ENCODE measurements at places on chromosomes 6 and 20.

DNA sequence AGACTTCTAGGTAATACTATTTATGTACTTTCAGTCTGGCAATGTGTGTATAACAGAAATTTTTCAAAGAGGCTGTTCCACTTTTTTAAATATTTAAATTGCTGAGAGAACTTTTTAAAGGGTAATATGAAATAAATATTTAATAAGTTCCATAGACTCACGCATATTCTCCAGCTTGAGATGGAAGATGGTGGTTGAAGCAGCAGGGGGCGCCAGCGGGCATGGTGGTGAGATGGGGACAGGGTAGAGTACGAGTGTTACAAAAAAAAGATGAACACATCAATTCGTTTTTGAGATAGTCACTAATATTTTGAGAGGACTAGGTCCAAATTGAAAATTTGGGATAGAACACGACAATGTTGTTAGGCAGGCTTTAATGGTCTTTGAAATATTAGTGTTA is 68.4 kb downstream of the RSPO3 start:
- no peak for ATAC-seq

GRCh38 chr20:2750491-2751251 is 49.8 kb downstream of the CPXM1 start:
- peak; percentile 66 for ATAC-seq

DNA sequence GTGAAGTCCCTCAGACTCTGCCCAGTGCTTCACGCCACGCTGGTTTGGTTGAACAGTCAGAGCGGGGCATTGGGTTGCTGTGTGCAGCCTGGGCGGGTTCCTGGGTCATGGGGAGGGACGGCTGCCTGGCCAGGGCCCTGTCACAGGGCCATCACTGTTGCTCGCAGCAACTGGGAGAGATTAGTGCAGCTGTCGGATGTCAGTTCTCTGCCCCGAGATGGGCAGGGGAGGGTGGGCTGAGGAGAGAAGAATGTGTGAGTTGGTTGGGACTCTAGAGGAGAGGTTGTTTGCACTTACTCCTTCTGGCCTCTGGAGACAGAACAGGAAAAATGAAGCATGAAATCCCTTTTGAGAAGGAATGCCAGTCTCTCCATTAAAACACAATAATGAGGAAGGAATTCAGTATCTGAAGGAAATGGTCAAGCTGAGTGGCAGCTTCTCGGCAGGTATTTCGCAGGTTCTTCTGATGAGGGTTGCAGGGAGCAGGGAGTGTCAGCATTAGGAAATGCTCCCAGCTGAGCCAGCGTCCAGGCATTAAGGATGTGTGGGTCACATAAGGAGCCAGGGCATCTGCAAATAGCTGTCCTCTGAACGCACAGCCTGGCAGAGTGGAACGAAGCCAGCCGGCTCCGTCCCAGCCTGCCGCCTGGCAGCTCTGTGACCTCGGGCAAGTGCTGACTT is 95.9 kb downstream of the SSR1 start:
- ATAC-seq: no peak

- peak; percentile 10 for ATAC-seq
Observed at GRCh38 chr20:25195962-25196785, 662 bp downstream of the ENTPD6 start.

- no peak for ATAC-seq
Observed at GRCh38 chr6:145531032-145531431, 204.3 kb downstream of the EPM2A start.

- ATAC-seq: peak; percentile 19
Observed at GRCh38 chr6:164749221-164750064, 560.0 kb downstream of the C6orf118 start.

DNA sequence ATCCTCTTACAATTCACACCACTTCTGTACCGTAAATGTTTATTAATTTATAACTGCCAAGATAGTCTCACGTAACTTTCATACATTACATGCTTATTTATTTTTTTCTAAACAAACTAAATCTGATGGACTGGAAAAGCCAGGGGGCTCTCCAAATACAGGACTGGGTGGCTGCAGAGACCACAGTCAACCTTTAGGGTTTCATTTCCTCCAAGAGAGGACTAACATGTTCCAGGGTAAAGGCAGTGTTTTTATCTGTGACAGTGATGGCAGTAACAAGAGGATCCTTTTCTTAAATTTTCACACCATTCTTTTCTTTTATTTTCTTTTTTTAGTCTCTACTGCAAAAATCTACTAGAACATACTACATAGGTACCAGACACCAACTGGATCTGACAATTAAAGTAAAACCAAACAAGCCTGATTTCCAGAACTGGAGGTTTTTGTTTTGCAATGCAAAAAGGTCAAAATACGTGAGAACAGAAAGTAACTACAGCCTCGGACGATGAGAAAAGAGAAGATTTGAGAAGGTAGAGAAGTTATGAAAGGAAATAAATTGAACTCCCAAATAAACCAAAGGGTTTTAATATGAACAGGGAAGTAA is 1.2 kb downstream of the LMBRD1 start:
- no peak for ATAC-seq

- ATAC-seq: no peak
Observed at GRCh38 chr6:47434372-47435253, 43.0 kb upstream of the CD2AP start.

DNA sequence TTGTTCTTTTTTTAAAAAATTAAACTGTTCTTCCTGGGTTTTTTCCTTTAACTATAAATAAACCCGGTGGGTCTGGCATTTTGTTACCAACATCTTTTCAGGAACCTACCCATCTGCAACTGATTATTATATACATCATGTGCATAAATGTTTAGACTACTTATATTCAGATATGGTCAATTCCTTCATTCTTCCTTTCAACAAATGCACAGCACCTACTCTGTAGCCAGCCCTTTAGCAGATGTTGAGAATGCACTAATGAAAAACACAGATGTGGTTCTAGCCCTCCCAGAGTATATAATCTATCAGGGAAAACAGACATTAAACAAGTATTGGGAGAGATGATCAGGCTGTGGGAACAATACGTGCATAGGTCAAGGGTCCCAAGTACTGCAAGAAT is 237.1 kb downstream of the UST start:
- ATAC-seq: no peak

DNA sequence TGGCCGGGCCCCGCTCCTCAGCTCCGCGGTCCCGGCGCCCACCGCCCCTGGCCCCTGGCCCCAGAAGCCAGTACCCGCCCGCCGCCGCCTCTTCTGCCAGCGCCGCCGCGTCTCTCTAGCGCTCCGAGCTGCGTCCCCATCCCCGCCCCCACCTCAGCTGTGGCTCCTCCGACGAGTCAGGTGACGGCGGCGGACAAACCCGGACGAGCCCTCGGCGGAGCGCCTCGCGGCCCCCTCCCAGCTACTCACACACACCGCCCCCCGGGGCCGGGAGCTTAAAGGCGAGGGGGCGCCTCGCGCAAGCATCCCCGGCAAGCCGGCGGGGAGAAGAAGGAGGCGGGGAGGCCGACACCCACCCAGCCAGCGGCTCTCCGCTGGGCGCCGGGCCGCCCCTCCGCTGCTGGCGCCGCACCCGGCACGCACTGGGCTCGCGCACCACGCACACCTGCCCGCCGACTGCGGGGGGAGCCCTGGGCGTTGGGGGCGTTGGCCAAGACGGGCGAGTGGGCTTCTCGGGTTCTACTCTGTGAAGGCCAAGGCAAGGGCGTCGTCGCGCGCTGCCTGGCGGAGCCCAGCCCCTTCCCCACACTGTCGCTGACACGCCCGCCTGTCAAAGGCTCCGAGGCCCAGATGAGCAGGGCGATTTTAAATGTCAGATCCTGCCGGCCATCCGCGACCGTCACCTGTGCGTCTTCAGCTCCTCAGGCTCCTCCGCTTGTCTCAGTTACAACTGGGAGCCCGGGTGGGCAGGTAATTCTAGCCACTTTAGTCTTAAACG is at the start of gene SNAP91:
Gene SNAP91, minus strand, starts transcription at position 132 of the 778 bp plus-strand sequence. CDS start 1,174 bp downstream, outside the sequence.
- ATAC-seq: peak; percentile 55

DNA sequence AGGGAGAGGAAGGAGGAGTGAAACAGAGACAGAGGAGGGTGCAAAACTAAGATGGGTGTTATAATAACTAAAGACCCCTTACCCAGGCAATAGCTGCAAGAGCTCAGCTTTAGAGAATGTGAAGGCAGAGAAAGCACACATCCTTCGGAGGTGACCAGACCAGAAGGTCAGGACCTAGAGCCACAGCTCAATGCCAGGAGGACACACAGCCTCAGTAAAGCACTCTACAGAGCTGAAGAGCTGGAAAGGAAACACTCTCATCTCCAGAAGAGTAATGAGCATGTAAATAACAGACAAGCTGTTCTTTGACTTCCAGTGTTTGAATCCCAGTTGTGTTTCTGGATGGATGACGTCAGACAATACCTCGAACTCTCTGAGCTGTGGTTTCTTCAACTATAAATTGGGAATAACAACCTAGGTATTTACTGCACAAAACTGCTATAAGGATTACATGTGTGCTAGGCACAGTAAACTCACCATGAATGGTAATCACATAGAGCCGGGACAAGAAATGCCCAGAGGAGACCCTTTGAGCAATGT is 63.2 kb downstream of the MAP3K5 start:
- ATAC-seq: no peak

DNA sequence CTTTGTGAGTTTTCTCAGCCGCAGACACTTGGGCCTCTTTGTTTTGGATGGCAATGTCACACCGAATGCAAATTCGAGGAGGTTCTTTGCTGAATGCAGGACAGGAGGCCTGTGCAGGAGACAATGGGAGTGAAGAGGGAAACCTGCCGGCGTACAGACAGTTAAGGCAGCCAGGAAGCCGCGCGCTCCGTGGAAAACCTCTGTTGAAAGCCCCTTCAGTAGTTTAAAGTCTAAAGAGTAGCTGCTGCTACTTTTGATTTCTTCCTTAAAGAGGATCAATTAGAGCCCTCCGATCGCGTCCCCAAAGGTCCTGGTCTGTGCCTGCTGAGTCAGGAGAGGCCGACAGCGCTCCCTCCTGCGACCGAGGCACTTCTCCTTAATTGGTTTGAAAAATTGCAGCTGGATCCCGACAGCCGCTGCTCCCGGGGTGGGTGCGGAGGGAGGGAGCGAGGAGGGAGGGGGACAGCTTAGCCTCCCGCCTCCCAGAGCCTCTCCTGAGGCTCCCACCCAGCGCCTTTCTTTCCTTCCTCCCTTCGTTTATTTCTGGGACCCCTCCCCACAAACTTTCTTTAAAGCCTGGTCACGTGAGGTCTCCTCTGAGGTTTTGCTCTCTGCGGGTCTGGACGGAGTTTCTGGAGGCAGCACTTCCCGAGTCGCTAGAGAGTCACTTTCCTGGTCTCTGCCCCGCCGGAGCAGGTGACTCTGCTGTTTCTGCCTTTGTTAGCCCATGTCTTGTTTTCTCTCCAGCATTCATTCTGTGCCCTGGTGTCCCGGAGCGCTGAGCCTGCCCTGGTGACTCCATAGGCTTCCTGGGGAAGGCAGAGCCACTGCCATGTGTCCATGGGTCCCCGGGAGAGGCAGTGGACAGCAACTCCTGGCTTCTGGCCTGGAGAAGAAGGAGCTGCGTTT is 22.3 kb upstream of the RPP40 start:
- peak; percentile 92 for ATAC-seq

DNA sequence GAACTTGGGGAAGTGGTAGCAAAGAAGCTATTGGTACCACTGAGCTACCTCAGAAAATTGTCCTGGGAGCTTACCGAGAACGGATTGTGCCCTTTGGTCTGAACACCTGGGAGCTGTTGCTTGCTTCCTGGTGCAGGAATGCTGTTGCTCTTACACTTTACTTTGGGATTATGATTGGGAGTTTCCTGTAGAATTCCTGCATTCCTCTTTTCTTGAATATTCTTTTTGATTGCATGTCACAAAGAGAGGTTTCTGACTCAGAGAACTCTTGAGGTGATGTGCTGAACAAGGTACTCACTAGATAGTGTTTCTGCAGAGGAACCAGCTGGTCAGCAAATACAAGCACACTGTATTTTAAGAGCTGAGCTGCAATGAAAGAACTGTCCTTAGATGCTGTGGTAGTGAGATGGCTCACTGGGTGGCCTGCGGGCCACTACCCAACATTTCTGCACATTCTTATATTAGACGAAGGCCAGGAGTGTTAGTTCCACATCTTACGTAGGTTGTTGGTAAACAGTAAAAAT is 35.0 kb downstream of the LRRC1 start:
- no peak for ATAC-seq

DNA sequence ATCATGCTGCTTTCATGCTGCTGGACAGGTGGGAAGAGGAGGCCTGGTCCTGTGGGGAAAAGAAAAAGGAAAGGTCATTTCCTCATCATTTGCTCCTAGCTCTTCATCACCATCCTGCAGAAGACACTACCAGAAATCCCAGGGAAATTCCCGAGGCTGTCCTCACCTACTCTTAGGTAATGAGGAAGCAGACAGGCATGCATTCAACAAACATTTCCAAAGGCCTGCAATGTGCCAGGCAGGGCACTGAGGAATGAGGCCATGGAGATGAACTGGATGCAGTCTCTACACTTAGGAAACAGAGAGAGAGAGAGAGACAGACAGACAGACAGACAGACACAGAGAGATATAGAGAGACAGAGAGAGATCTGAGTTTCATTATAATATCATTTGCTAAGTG is 83.0 kb upstream of the MRPS10 start:
- no peak for ATAC-seq

GRCh38 chr20:4341804-4342485 is 326.6 kb upstream of the RNF24 start:
- no peak for ATAC-seq

GRCh38 chr6:39079197-39080125 is 30.9 kb downstream of the GLP1R start:
- ATAC-seq: no peak

GRCh38 chr20:53513489-53514298 is 79.9 kb downstream of the ZNF217 start:
- no peak for ATAC-seq

DNA sequence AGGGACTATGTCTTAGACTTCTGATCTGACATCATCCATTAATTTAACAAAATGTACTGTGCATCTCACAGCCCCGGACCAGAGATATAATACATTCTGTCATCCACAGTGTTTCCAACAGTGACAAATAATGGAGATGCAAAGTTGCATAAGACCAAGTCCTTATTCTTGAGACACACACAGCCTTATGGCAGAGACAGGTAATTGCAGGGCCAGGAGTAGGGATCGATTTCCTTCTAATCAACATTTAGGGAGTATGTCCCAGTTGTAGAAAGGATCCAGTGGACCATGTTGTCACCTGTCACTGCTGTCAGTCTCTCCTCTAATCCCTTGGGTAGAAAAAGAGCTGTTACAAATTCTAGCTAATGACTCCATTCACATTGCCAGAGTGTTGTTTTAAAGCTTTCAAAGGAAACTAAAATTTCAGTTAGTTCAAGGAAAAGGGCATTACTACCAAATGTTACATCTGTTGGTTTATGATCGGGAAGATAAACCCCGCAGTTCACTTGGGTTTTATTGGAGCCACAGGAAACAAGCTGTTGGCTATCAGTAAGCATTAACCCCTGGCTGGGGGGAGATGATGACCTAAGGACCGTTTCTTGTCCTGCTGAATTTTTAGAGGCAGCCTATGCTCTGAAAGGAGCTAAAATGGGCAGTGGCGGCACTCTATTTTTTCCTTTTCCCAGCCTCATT is 111.4 kb upstream of the ATXN1 start:
- no peak for ATAC-seq

DNA sequence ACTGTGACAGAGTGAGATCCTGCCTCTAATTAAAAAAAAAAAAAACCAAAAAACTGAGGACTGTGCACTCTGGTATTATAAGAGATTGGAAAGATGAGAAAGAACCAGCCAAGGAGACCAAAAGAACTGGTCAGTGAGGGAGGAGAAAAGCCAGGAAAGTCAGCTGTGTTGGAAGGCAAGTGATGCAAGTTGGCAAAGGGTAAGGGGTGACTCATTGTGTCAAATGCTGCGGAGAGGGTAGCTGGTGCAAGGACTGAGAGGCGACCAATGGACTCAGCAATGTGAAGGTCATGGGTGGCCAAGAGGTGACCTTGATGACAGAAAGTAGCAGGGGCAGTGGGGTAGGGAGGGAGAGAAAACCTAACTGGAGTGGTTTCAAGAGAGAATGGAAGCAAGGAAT is 27.4 kb upstream of the LRRN4 start:
- peak; percentile 31 for ATAC-seq
